ENCODE measurements at places on chromosomes 5 and 9. TPM values are rescaled to one million over a fixed set of nuclear protein-coding genes. Genes with fewer than 3 reads are reported as not detected.

- no peak for DNase-seq
- no peak overlapping the region for H3K27ac ChIP-seq
- peaks cover 8% of the 10 kb centered on the region for H3K4me1 ChIP-seq
- no peaks in the 10 kb centered on the region for H3K27me3 ChIP-seq
- no peak overlapping the region for H3K4me3 ChIP-seq
- H3K36me3 ChIP-seq, result no peaks in the 10 kb centered on the region
Measured at GRCh38 chr9:34382054-34382453, 5.4 kb upstream of the MYORG start.

PCDHA11 gene
- total RNA-seq, result not detected

DNA sequence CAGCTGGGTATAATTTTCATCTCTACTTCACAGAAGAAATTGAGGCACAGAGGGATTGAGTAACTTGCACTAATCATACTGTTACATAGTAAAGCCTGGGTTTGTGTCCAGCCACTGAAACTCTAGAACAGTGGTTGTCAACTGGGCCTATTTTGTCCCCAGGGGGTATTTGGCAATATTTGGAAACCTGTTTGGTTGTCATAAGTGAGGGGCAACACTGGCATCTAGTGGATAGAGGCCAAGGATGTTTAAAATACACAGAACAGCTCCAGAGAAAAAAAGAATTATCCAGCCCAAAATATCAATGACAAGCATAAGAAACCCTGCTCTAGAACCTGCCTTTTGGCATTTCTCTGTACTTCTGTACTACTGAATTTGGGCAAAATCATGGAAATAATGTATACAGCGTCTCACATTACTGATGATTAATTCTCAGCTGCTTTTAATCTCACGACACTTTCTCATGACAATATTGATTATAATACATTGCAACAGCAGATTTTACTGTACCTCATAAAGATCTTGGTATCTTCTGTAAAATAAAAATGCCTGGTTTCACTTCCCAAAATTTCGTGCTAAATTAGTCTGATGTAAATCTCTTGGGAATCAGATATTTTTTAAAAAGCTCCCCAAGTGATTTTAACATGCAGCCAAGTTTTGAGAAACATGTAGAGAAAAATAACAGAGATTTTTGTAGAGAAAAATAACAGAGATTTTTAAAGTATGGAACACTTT is 112.7 kb downstream of the RORB start:
- no peaks in the 10 kb centered on the region for H3K36me3 ChIP-seq
- DNase-seq, result no peak
- H3K27ac ChIP-seq, result no peak overlapping the region
- no peaks in the 10 kb centered on the region for H3K4me1 ChIP-seq
- H3K27me3 ChIP-seq, result no peaks in the 10 kb centered on the region
- H3K4me3 ChIP-seq, result no peak overlapping the region

- H3K36me3 ChIP-seq, result no peaks in the 10 kb centered on the region
- H3K27me3 ChIP-seq, result no peaks in the 10 kb centered on the region
- H3K4me1 ChIP-seq, result no peaks in the 10 kb centered on the region
- H3K27ac ChIP-seq, result no peak overlapping the region
- peak; percentile 46 for DNase-seq
Measured at GRCh38 chr5:38382898-38383297, 124.5 kb downstream of the EGFLAM start.

EGFLAM gene
- total RNA-seq, result 2.0 TPM

GRCh38 chr9:134159566-134160245 is 4.7 kb downstream of the RNU6ATAC start:
- H3K36me3 ChIP-seq, result no peaks in the 10 kb centered on the region
- H3K27ac ChIP-seq, result no peak overlapping the region
- DNase-seq, result no peak
- H3K4me1 ChIP-seq, result peaks cover 3% of the 10 kb centered on the region
- H3K4me3 ChIP-seq, result no peak overlapping the region
- no peaks in the 10 kb centered on the region for H3K27me3 ChIP-seq

MGAT1 gene
- total RNA-seq, result 115 TPM

DNA sequence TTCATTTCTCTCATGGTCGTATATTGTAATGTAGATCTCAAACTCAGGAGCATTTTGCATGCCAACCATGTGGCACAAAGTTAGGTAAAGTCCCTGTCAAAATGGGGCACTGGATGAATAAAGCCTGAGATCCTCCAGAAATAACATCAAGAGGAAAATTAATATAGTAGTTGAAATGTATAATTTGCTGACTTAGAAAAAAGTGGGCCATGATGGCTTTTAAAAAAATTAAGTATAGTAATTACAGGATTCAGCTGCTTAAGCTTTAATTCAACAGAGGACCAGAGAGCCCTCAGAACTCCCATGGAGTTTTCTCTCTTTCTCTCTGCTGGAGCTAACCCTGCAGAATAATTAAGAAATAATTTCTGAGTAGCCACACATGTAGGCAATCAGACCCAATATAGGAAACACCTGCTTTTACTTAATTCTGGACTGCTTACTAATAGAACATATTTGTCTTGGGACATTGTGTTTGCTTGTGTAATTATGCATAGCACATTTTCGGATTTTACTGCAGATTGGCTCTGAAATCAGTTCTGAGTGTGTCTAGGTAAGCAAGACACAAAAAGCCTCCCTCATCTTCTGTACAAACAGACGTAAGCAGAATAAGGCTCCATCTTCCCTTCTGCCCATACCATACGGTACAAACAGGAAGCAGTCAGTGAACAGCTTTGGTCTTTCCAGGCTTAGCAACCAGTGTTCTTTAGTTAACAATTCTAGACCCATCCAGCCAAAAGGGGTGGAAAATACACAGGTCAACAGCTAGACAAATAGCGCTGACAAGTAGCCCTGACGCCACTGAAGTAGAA is 26.5 kb upstream of the PCSK1 start:
- DNase-seq, result no peak
- no peaks in the 10 kb centered on the region for H3K27me3 ChIP-seq

DNA sequence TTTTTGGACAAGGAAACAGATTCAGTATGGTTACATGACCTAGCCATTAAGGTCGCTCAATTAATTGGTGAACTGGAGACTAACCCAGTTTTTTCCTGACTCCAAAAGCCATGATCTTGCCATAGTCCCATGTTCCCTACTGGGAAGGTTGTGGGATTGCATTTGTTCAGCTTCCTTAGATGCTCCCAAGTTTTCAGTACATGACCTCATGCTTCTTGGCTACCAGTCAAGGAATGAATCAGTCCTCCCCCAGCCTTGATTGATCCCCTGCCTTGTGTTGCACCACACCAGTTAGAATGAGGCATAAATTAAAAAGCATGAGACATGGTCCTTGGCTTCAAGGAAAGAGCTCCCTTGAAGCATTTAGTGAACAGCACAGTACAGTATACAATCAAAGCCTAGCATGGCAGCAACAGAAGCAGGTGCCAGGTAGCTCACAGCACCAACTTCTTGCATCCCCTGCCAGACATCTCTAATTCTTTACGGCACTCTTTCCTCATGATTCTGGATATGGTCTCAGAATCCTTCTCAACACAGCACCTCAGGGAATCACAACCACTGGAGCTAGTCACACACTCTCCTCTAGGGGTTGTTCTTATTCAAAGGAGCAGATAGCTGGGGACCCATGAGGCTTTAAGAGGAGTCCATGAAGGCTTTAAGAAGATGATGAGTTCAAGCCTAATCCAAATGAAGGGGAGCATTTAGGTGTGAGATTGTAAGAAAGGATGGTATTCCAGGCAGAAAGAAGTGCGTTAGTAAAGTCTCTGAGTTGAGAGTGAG is 295.5 kb upstream of the CLINT1 start:
- no peaks in the 10 kb centered on the region for H3K36me3 ChIP-seq
- H3K27me3 ChIP-seq, result no peaks in the 10 kb centered on the region
- no peak overlapping the region for H3K4me3 ChIP-seq
- DNase-seq, result no peak
- no peak overlapping the region for H3K27ac ChIP-seq
- H3K4me1 ChIP-seq, result no peaks in the 10 kb centered on the region

LCN9 gene
- total RNA-seq, result not detected

SLC6A7 gene
- 5.0 TPM for total RNA-seq
